ENCODE measurements at places on chromosomes 3 and 15.
A peak's percentile ranks its signal among the peaks of the same experiment; 100 is the strongest.

GRCh38 chr3:97037294-97037943 lies 223.0 kb downstream of the EPHA6 start:
- DNase-seq, result no peak

GRCh38 chr3:25903371-25904129 lies 113.7 kb downstream of the OXSM start:
- no peak for DNase-seq

DNA sequence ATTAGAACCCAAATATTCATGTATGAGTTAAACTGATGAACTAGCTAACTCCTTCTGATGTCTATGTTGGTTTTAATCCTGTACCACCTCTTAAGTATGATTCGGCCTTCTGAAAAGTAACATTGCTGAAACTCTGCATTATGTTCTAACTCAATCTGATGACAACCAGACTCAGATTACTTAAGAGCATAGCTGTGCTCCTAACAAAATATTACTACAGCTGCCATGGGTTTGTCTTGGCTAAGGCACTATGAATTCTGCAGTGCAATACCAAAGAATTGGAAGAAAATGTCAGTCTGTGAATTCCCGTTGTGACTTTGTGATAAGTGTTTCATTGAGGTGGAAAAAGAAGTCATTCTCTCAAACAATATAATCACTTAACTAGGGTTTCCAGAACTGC lies 224.4 kb downstream of the ZMAT3 start:
- peak; percentile 11 for DNase-seq

DNA sequence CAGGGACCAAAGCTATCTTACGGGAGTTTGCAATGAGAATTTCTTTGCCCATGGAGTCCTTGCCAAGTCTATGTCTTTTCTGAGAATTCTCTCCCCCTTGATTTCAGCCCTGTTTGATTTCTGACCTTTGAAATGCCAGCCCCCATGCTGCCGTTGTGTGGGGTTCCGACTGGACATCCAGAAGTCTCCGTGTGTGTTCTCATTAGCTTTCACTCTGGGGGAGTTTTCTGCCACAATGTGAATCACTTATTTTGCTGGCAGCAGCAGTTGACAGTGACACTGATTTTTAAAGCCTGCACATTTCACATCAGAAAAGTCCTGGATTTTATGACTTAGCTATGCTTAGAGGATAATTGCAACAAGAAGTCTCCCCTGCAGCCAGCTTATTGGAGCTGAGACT lies 98.4 kb upstream of the CTDSPL start:
- DNase-seq, result no peak

- peak; percentile 1 for DNase-seq
These were observed 179.4 kb downstream of the GBE1 start for GRCh38 chr3:81581966-81582599.

DNA sequence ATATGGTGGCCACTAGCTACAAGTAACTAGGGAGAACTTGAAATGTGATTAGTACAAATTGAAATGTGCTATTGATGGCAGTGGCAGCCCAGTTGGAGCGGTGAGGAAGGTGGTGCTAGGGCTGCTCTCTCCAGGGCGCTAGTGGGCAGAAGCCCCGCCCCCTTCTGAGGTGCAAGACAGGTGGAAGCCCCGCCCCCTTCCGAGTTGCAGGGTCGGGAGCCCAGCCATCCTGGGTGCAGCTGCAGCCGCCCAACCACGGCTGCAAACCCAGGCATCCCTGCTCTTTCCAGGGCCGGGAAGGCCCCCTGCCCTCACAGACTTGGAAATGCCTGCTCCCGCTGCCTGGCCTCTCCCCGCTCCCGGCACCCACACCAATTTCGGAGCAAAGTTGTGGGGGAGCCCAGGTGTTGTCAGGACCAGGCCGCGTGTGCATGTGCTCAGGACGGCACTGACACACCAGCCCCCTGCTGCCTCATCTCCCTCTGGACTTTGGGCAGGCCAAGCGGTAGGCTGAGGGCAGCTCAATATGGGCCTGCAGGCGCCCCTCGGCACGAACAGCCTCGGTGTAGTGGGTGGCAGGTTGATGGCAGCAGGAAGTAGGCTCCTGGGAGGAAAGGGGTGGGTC lies 10.0 kb downstream of the ATR start:
- no peak for DNase-seq

DNA sequence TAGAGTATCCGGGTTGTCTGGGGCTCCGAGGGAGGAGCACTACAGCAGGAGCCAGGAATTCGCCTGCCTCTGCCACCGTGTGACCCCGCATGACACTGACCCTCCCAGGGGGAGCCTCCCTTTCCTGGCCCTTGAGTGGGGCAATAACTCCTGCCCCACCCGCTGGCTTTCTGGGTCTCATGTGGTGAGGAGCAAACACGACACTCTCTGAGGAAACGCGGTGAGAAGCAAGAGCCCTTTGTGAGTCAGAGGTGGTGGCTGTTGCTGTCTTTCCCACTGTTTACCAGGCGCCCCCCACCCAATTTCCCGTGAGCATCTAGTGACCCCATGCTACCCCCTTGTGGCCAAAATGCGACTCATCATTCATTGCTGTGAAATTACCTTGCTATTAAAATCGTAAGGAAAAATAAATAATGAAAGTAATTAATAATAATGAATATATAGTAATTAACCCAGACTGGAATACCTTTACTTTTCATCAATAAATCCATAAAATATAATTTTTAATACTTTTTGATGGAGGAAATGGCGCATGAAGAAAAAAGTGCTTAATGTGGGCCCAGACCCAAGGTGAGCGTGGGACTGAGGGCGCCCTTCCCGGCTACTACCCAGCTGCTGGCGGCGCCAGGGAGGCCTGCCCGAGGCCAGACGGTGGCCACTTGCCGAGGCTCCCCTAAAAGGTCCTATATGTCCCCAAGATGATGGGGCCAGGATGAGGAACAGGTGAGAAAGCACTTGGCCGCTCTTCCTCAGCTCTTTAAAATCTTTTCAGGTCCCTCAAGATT lies 29.3 kb downstream of the CCNL1 start:
- DNase-seq, result peak; percentile 52

- DNase-seq, result no peak
These were observed 15.4 kb downstream of the RAB6B start for GRCh38 chr3:133880287-133880686.

- DNase-seq, result peak; percentile 95
These were observed at the start of the genes NKIRAS1 and RPL15 for GRCh38 chr3:23916886-23917678. NKIRAS1 (minus strand) TSS chr3:23916990; CDS start chr3:23910904, 6,086 bp downstream. RPL15 (plus strand) TSS chr3:23917132; CDS start chr3:23917860, 728 bp downstream.

DNA sequence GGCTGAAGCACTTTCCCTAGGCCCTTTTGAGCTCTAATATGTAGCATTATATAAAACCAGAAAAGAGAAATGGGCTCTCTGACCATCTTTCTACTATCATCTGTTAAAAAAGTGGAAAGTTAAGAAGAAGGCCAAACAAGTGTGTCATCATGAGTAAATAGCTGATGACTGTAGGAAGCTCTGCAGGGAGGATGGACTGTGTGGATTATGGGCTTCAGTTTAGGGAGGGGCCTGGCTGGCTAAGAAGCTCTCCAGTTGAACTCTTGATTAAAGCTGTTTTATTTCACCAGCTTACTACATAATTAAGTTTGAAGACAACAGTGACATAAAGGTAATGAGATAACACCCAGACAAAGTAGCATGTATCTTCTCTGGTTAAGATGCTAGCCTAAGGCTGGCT lies 30.6 kb downstream of the INTS14 start:
- peak; percentile 54 for DNase-seq

- peak; percentile 1 for DNase-seq
These were observed 456.3 kb upstream of the ARRDC4 start for GRCh38 chr15:97504031-97504792.

- no peak for DNase-seq
These were observed 8.3 kb upstream of the CSPG4 start for GRCh38 chr15:75720787-75721479.

DNA sequence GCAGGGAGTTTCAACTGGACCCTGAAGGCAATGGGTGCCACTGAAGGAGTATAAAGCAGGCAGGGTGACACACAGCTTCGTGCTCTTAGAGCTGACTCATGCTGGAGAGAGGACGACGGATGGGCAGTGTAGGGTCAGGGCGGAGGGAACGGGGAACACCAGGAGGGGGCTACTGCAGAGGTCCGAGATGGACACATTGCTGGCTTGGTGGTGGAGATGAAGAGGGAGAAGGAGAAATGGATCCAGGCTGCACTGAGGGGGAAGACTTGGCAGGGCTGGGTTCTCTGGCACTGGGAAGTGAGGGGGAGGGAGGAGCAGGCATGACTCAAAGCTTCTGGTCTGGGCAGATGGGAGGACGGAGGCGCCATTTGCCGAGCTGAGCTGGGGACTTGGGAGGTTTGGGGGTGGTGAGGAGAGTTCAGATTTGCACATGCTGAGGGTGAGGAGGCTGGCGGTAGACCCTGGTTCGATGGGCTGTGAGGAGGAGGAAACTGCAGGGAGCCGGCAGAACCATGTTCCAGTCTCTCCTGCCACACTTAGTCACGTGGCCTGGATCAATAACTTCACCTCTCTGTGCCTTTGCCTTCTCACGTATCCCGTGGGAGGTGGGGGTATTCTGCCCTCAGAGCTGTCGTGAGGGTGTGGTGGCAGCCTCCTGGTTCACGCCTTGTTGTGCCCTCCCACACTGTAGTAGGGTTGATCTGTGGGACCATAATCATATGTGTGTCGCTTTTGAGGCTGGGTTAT lies 4.6 kb upstream of the KCTD6 start:
- DNase-seq, result peak; percentile 75

DNA sequence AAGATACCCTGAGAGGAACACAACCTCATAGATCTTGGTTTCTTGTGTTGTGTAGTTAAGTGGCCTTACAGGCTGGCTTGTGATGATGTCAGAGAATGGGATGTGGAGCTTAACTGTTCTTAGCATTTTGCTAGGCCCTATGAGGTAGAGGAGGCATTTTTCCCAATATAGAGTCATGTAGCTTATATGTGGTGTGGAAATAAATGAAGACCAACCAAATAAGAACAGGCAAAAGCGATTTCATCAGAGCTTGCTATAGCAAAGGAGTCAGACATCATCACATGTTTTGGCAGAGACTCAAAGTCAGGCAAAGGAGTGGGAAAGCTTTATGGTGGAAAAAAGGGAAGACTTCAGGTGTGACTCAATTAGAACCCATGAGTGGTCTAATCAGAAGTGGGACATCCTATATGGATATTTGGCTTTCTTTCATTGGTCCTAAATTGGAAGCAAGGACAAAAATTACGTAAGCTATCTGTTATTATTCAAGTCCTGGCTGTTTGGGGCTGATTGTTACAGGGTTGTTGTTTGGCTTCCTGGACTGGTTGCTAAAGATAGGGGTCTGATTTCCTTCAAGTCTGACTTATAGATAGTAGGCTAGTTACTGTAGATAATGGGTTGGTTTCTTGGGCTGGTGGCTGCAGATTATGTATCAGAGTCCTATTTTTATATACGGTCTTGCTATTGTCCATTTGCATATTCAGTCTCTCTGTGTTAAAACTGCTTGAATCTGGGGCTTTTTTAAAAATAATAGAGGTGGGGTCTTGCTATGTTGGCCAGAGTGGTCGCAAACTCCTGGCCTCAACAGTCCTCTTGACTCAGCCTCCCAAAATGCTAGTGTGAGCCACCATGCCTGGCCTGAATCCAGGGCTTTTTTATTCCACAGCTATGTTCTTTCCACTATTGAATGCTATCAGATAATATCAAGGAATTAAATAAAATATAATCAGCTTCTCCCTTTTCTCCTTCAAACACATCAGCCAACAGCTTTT lies 30.3 kb upstream of the SETD2 start:
- DNase-seq, result no peak

DNA sequence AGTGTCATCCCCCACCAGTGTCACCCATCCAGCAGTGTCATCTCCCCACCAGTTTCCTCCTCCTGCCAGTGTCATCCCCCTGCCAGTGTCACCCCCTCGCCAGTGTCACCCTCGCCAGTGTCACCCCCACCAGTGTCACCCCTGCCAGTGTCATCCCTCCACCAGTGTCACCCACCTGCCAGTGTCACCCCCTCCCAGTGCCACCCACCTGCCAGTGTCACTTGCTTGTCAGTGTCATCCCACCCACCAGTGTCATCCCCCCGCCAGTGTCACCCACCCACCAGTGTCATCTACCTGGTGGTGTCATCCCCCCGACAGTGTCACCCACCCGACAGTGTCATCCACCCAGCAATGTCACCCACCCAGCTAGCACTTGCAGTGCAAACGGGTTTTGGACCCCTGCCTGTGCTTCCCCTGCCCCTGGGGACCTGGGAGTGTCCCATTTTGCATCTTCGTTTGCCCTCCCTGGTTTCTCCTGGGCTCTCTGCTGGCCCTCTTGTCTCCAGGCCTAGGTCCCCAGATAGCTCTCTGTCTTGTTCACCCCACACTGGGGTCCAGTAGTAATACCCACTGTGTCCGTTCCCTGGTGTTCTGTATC lies 99.8 kb upstream of the PRR20G start:
- no peak for DNase-seq

- no peak for DNase-seq
These were observed 21.1 kb upstream of the MAP3K13 start for GRCh38 chr3:185341616-185342458.

DNA sequence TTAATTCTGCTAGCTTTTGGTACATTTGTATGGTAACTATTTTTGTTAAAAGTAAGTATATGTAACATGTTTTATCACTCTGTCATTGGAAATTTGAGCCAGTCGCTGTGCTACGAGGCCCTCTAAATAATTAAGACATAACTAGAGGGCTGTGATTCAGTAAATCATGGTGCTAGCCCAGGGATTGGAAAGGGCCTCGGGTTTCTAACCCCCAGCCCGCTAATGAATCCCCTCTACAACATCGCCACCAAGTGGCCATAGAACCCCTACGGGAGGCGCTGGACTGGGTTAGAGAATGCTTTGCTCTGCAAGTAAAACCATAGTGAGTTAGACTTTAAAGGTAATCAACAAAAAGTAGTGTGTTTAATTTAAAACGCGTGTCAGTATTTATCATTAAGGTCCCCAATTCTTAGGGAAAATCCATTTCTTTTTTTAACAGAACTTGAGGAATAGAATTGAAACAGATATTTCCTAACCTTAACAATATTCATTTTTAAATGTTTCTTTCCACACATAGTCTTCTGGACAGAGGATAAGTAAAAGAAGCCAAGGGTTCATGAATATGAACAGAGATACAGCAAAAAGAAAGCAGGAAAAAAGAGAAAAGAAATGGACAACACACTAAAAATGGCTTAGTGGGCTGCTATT lies 744.7 kb downstream of the EPHA3 start:
- peak; percentile 7 for DNase-seq

DNA sequence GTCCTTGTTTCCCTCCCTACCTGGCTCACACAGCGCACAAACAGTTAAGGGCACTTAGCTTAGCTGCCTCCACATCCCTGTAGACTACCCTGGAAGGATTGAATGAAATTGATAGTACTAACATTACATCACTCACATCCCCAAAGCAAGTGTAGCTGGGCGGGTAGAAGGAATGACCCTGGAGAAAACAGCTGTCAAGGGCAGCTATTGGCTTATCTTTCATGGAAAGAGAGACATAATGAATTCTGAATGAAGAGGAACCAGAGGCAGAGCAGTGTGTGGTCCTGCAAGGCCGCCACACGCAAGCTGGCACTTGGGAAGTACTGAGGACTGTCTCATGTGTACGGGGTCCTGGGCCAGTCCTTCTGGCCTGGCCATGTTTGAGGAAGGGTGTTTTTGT lies 369.6 kb upstream of the RGMA start:
- DNase-seq, result no peak

GRCh38 chr3:66338927-66339326 lies 118.1 kb downstream of the SLC25A26 start:
- no peak for DNase-seq

GRCh38 chr3:45234250-45234649 lies 8.2 kb upstream of the TMEM158 start:
- no peak for DNase-seq

GRCh38 chr3:42164656-42165055 lies 73.5 kb downstream of the TRAK1 start:
- DNase-seq, result no peak
